A549 treated with DMSO at 1 μM for 4 hours (cell line): ENCODE measurements at places on chromosomes 16 and 17. TPM values are rescaled to one million over a fixed set of nuclear protein-coding genes. Genes with fewer than 3 reads are reported as not detected.

Gene MYLK3
- 0.01 to 0.19 TPM (median 0.08 TPM) in 5 replicates for total RNA-seq

Gene UTS2R
- total RNA-seq: not detected in 5 replicates

Gene DHX40
- total RNA-seq: 34.8 to 48.2 TPM (median 41.6 TPM) in 5 replicates

Gene HP
- total RNA-seq: not detected in 5 replicates

Gene TNK1
- 1.3 to 1.8 TPM (median 1.6 TPM) in 5 replicates for total RNA-seq

Gene OR4D1
- 0.02 TPM in 1 of 5 replicates, not detected in the others for total RNA-seq

Gene ZNF423
- 0.07 to 0.42 TPM (median 0.16 TPM) in 5 replicates for total RNA-seq
